GM13976 (cell line): ENCODE measurements at places on chromosomes 12 and 14.

DNA sequence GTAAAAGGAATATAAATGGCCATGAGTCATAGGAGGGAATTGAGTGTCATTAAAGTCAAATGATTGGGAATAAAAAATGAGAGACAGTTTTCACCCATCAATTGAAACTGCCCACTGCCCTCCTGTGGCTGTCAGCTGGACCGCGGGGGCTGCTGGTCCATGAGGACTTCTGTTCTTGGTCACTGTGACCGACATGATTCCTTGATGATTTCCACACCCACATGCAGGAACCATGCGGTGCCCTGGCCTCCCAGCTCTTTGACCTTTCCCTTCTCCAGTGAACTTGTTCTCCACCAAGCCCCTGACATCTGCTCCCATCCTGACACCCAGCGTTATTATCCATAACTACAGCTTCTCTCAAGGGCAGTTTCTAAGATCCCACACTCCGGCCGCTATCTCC lies 48.4 kb downstream of the C12orf75 start:
- DNase-seq = no peak

DNA sequence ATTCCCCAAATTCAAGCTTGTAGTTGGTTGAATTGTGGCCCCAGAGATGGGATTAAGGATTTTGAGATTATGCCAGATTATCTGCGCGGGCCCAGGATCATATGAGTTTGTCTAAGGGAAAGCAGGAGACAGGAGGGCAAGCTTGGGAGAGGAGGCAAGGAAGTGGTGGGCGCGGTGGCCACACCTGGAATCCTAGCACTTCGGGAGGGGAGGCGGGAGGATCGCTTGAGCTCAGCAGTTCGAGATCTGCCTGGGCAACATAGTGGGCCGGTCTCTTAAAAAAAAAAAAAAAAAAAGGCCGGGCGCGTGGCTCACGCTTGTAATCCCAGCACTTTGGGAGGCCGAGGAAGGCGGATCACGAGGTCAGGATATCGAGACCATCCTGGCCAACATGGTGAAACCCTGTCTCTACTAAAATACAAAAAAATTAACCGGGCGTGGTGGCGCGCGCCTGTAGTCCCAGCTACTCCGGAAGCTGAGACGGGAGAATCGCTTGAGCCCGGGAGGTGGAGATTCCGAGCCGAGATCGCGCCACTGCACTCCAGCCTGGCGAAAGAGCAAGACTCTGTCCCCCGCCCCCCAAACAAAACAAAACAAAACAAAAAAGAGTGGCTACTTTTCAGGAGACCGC lies 881 bp upstream of the PUS1 start:
- no peak for DNase-seq

DNA sequence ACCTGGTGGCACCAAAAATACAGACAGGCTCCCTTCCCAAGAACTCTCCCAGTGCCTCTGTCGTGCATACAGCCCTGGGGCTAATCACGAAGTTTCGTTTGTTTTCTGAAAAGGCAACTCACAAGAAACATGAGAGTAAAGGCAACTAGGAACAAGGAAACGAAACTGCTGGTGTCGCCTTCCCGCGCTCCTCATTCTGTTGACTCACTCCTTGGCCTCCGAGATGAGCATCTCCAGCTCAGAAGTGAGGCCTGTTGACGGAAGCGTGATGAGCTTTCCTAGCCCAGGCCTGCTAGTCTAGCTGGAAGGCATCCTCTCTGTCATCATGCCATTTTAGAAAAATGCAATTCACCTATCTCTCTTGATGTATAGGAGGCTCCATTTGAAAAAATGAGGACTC lies 50.5 kb downstream of the TTC9 start:
- DNase-seq = no peak

GRCh38 chr12:57093415-57094207 lies 4.7 kb downstream of the NAB2 start:
- DNase-seq = peak; percentile 93

- DNase-seq = no peak
These were observed 30.8 kb upstream of the LRP1-AS start for GRCh38 chr12:57178213-57178612.

GRCh38 chr12:7483343-7483742 lies 20.2 kb downstream of the CD163 start:
- no peak for DNase-seq

DNA sequence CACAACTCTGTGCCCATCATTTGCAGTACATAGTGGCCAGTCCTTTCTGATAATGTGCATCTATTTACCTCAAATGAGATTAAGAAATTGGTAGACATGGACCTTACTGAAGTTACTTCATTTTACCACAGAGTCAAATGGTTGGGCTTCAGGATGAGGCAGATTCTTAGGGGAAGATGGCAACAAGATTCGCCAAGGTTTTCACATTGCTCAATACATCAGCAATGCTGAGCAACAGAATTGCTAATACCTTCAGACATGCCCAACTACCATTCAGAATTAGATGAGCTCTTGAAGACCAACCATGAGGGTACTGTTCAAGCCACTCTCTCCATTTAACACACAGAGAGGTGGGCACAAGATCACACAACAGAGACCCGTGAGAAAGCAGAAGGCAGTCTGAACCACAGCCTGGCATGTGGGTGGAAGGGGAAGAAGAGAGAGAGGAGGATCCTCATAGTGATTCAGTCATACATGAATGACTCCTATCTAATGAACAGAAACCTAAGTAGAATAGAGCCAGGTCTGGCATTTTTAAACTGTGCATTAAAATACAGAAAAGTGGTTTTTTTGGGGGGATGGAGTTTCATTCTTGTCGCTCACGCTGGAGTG lies 28.5 kb downstream of the CPM start:
- DNase-seq = no peak

- DNase-seq = no peak
These were observed 2.2 kb upstream of the ZC2HC1C start for GRCh38 chr14:75067212-75067611.

GRCh38 chr12:120583478-120584030 lies 2.4 kb upstream of the POP5 start:
- DNase-seq = peak; percentile 83

- no peak for DNase-seq
These were observed 1.3 kb downstream of the ZNF219 start for GRCh38 chr14:21096978-21097635.
